Omental fat pad (tissue), 4 donors: ENCODE measurements at places on chromosomes 7 and 10. TPM values are rescaled to one million over a fixed set of nuclear protein-coding genes. Genes with fewer than 3 reads are reported as not detected.

Gene UPK3B
- 636 TPM for total RNA-seq

Gene TMEM225B
- total RNA-seq = 0.95 TPM

DNA sequence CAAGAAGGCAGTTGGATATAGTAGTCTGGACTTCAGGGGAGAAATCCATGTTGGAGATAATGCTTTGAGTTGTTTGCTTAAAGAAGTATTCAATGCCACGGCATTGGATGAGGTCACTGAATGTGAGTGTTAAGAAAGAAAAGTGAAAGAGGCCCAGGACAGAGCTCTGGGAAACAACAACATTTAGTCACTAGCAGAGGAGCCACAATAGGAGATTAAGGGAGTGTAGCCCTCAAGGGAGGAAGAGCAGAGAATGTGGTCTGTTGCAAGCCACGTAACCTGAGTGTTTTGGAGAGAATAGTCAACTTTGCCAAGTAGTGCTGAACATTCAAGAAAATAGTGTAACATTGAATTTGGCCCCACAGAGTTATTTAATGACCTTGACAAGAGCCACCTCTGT, 114.7 kb downstream of the MYO3A start:
- DNase-seq = no peak

GRCh38 chr7:50531928-50532327, 33.3 kb downstream of the DDC start:
- DNase-seq = no peak

GRCh38 chr7:137953043-137953664, 48.7 kb downstream of the CREB3L2 start:
- no peak for DNase-seq

DNA sequence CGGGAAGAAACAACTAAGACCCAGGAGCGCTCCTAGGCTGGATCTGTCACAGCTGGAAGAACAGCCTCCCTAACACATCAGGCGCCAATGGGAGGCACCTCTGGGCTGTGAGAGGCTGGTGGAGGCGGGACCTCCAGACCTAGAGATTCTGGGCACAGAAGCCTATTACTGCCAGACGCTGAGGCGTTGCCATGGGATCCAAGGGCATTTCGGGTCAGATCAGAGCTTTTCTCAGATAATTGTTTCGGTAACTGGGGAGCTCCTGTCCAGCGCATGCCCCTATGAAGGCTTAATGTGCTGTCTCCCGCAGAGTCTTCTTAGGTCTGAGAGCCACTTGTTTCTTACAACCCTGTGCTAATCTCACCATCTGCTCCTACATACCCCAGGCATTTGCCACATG, 339.2 kb downstream of the ZNF716 start:
- no peak for DNase-seq

DNA sequence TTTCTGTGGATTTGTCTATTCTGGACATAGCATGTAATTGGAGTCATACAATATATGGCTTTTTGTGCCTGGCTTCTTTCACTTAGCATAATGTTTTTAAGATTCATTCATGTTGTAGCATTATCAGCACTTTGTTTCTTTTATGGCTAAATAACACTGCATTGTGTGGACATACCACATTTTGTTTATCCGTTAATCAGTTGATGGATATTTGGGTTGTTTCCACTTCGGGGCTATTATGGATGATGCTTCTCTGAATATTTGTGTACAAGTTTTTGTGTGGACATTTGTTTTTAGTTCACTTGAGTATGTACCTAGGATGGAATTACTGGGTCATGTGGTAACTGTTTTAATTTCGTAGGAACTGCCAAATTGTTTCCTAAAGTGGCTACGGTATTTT, 6.4 kb downstream of the LCOR start:
- DNase-seq = no peak

DNA sequence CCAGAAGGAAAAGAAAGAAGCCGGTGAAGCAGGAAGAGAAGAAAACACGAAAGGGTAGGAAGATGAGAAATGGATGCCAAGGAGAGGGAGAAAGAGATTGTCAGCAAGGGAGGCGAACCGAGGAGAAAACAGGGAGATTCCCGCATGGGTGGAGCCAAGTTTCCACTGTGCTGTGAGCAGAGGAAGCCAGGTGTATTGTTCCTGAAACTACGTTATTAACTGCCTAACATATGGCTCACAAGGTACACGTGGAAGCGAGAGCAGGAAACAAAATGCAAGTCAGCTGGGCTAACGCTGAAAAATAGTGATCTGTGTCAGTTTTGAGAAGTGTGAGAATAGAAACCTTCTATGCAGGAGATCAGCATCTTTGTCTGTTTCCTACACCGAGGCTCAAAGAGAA, 20.4 kb upstream of the HIPK2 start:
- DNase-seq = no peak

Gene MTERF1
- 8.4 TPM for total RNA-seq

- DNase-seq = no peak
Measured at GRCh38 chr7:138527746-138528223, 67.7 kb downstream of the TRIM24 start.

- DNase-seq = no peak
Measured at GRCh38 chr7:24709585-24710360, 47.5 kb downstream of the GSDME start.

GRCh38 chr10:58723966-58724365, 211.3 kb downstream of the BICC1 start:
- no peak for DNase-seq

- no peak for DNase-seq
Measured at GRCh38 chr10:106863549-106863948, 301.0 kb downstream of the SORCS1 start.

GRCh38 chr10:11863353-11864109, 40.4 kb downstream of the PROSER2 start:
- DNase-seq = no peak

Gene MAT1A
- not detected for total RNA-seq

DNA sequence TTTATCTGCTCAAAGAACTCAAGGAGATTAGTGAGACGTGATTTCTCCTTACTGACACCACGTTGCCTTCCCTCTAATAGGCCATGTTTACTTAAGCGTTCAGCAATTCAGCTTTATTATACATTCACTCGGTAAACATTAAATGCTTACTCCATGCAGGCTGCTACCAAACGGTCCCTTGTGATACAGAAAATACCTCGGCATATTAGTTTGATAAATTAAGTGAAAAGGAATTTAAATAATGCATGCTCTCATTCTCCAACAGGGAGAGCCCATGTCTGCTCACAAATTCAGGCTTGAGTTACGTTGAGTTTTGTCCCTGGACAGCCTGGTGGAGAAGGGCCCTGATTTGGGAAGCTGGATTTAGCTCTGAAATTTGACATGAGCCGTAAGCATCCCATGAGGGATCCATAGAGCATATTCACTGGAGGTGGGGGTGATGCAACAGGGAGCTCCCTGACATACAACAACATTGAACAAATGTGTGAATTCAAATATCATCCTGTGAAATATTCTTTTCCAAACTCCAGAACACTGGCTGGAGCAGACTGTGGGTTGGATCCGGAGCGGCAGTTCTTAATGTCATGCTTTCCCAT, 86.3 kb downstream of the TBXAS1 start:
- DNase-seq = no peak

Gene SYT15B
- total RNA-seq = 1.7 TPM

GRCh38 chr7:136062625-136063325, 85.6 kb upstream of the MTPN start:
- DNase-seq = no peak

GRCh38 chr10:29710128-29710527, 75.4 kb upstream of the SVIL start:
- no peak for DNase-seq

- DNase-seq = peak; percentile 18
Measured at GRCh38 chr10:132508581-132509443, 28.8 kb upstream of the INPP5A start.

GRCh38 chr7:5662828-5663227, 118.6 kb downstream of the RNF216 start:
- no peak for DNase-seq

- DNase-seq = no peak
Measured at GRCh38 chr7:142939226-142939910, at the start of gene LLCFC1. LLCFC1 (plus strand) TSS chr7:142939484; CDS start chr7:142939622, 138 bp downstream.

Gene SSMEM1
- total RNA-seq = not detected

Gene ANKRD22
- 0.63 TPM for total RNA-seq

- no peak for DNase-seq
Measured at GRCh38 chr10:4867520-4868356, 41.7 kb downstream of the AKR1E2 start.
